ENCODE measurements at places on chromosomes 7 and 10. TPM values are rescaled to one million over a fixed set of nuclear protein-coding genes. Genes with fewer than 3 reads are reported as not detected.
A peak's percentile ranks its signal among the peaks of the same experiment; 100 is the strongest.

The FAM237B gene
- polyA plus RNA-seq: 0.02 TPM

- DNase-seq: no peak
Observed at GRCh38 chr7:117949232-117949631, 76.0 kb upstream of the CTTNBP2 start.

DNA sequence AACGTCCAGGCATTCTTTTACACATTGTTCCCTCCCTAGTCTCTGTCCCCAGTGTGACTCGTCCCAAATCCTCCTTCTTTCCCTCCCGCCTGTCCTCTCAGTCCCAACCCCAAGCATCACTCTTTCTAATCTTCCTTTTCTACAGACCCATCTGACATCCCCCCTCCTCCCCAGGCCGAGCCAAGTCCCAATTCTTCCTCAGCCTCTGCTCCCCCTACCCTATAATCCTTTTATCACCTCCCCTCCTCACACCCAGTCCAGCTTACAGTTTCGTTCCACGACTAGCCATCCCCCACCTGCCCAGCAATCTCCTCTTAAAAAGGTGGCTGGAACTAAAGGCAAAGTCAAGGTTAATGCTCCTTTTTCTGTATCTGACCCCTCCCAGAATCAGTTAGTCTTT is 95.1 kb downstream of the MACC1 start:
- no peak for DNase-seq

- no peak for DNase-seq
Observed at GRCh38 chr7:144787127-144787526, 48.7 kb downstream of the TPK1 start.

GRCh38 chr10:6563731-6564130 is 16.3 kb downstream of the PRKCQ start:
- DNase-seq: no peak

The NUTM2E gene
- 0.19 TPM for polyA plus RNA-seq

The ERVW-1 gene
- not detected for polyA plus RNA-seq

- no peak for DNase-seq
Observed at GRCh38 chr7:140542228-140542603, 62.9 kb upstream of the MKRN1 start.

The SLC18A3 gene
- polyA plus RNA-seq: 1.7 TPM

DNA sequence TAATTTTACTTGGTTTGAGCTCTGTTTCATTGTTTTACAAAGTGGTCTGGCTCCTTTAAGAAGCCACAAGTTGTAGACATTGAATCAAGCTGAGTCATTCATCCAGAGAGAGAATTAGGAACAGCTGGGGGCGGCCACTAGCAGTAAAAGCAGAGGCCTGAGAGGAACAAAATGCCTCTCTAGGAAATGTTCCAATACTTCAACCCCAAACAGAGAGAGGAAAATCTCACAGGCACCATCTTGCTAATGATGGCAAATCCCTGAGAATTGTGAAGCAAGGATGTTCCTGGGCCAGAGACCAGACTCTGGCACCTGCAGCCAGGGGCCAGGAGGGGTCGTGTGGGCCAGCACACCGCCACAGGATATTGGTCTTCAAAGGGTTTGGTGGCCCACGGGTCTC is 26.5 kb upstream of the TRIL start:
- peak; percentile 42 for DNase-seq

The TET1 gene
- 0.38 TPM for polyA plus RNA-seq

DNA sequence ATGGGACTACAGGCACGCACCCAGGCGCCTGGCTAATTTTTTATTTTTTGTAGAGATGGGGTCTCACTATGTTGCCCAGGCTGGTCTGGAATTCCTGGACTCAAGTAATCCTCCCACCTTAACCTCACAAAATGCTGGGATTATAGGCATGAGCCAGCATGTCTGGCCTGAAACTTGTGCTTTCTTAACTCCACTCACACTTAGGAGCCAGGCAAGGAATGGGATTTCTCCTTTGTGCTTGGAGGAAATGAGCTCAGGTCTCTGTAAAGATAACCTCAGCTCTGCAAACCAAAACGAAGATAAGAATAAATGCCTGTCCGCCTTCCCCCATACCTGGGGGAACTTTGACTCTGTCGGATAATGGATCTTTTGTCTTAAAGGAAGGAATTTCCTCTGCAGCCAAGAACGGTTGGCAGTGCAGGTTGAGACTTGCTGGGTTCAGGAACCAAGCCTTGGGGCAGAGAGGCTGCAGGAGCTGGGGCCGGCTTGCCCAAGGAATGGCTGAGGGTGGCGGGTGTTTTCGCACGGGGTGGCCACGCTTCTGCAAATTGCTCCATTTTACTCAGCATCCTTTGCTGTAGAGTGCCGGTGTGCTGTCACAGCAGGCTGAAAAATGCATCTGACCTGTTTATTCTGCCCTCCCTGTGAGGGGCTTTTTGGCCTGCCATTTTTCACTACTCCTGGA is 174.2 kb downstream of the KIAA1217 start:
- no peak for DNase-seq

GRCh38 chr10:53314876-53315275 is 542.3 kb upstream of the MBL2 start:
- no peak for DNase-seq

- no peak for DNase-seq
Observed at GRCh38 chr7:2528481-2529095, 9.0 kb downstream of the LFNG start.

GRCh38 chr7:135206941-135207391 is 4.4 kb downstream of the WDR91 start:
- DNase-seq: no peak

- DNase-seq: no peak
Observed at GRCh38 chr7:140600341-140600740, 40.3 kb downstream of the DENND2A start.

GRCh38 chr7:47256016-47256415 is 325.9 kb downstream of the TNS3 start:
- no peak for DNase-seq

- DNase-seq: no peak
Observed at GRCh38 chr7:117284692-117285091, 38.2 kb downstream of the WNT2 start.

DNA sequence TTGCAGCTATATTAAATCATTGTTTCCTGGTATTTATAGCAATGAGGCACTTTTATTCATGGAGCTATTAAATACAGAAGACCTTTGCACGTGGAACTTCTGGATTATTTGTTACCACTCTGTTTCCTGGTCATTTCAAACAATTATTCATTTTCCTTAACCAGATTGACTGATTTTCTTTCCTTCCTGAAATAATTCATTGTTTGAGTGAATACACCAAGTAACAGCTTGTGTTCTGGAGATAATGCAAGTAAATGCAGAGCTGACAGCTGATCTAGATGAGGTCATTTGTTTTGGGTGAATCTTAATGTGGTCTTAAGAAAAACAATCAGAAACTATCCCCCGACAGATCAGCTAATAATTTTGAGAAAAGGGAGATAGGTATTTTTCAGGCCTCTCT is 497.7 kb downstream of the KIF20B start:
- DNase-seq: no peak

The MALRD1 gene
- polyA plus RNA-seq: not detected

- DNase-seq: no peak
Observed at GRCh38 chr7:74604326-74605020, 53.0 kb upstream of the GTF2I start.

The ZNF467 gene
- polyA plus RNA-seq: 4.1 TPM

- DNase-seq: no peak
Observed at GRCh38 chr7:98193474-98194180, 17.6 kb upstream of the BHLHA15 start.

DNA sequence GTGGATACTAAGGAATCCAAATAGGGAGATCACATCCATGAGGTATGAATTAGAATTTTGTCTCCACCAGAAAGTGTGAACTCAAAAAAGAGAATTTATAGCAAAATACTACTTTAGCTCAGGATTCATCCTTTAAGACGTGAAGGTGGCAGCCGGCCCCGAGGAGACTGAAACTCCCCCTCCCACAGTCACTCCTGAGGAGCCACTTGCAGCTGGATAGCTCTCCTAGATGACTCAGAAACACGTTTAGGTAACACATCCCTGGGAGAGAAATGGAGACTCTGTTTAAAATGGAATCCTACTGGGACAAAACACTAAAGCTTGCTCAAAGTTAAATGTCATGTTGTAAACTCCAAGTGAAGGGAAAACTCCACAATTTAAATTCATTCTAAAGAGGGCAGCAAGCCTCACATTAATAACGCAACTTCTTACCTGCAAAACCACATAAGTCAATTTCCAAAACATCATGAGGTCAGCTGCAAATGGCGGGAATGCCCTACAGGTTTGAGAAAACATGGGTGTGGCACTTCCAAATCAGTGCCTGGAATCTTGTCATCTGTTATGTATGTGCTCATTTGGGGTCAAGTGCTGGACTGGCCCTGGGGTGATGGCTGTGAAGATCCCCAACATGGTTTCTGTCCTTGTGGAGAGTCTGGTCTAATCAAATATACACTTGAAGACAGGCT is 46.2 kb downstream of the ICA1 start:
- no peak for DNase-seq

DNA sequence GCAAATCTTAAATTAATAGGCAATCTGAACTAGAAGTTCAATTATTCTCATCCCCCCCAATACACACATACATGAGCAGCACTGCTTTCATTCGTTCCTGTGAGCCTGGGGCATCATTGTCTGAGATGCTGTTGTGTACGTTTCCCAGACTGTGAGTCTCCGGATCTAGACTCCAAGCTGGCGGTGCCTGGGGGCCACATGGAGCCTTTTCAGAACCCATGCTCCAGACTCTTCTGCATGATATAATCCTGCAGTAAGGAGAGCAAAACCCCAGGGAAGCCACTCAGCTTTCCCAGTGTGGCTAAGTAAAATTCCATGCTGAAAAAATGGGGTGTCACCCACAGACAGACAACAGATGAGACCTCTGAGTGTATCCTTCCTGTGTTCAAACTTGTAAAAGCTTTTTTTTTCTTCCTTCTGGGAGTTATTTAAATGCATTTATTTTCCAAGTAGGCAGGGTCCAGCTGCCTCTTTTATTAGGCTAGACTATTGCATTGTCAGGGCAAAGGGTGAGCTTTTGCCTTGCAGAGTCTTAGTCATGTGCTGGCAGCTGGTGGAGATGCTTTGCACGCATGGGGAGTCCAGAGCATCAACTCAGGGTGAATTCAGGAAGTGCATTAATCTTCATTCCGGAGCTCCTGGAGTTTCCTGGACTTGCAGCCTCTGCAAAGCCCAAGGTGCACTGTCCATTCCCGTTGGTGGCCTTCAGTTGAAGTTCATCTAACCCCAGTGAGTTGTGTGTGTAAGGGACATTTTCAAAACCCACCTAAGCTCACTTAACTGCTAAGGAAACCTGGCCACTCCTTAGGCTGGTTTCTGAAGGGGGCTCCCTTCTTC is 185.7 kb upstream of the ADO start:
- DNase-seq: no peak

DNA sequence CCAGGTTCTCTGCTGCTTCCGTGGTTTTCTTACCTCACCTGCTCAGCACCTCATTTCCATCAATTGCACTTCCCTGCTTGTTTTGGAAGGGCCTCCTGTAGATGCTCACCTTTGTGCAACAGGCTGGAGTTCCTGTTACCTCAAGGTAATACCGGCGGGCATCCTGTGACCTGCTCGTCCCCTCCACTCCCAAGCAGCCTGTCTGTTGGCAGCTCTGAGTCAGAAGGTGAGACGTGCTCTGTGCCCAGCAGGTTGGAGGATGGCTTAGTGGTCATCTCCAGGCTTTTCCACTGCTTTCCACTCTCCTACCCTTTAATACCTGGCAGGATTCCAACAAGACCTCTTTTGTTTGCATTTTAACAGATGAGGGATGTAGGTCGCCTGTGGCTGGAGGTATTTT is 86.0 kb downstream of the CAMK1D start:
- no peak for DNase-seq

GRCh38 chr7:115066050-115066449 is 144.2 kb downstream of the MDFIC start:
- DNase-seq: no peak

The ANK3 gene
- 13.9 TPM for polyA plus RNA-seq

DNA sequence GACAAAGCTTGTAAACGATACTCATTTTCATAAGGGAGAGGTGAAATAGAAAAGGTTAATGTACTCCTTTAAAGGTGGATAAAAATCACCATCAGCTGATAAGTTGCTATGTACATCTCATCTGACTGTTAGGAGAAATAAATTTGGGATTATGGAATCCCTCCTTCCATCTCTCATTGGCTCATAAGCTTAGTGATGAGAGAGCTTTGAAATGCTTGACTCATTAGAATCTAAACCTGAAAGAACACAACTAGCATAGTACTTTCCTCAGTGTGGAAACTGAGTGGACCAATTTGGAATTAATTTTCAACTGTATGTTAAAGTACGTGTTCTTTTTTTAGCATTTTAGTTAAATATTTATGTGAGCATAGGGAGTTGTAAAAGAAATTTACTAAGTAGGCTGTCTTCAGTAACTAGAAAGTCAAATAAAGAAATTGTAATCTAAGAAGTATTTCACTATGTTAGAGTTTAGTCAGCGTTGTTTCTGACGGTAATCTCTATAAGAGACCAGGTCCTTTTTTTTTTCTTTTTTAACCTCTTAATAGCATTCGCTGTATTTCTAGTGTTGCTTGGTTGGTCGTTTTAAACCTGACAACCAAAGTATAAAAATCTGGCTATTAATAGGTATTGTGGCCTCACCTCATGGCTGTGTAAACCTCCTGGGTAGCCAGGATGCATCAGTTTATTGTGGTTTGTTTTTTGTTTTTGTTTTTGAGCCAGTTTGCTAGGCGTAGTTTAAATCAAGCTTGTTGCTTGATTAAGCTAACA is 34.4 kb downstream of the FHIP2A start:
- no peak for DNase-seq

DNA sequence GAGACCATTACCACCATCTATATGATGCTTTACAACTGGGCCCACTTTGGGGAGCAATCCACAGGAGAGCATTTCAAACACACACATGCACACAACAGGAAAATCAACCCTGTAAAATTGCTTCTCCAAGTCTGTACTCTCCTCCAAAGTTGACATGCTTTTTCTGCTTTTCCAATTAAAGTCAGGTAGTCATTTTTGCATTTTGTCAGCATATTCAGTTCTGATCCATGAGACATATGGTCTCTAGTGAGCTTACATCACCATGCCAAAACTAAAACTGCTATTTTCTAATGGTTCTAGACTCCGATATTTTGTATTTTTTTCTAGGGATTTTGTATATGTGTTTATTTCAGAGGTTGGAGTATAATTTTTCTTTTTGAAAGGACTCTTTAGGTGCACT is 373.5 kb upstream of the LRRTM3 start:
- DNase-seq: no peak

The ZNF22 gene
- 10.2 TPM for polyA plus RNA-seq

The SPDYE16 gene
- polyA plus RNA-seq: 0.10 TPM

The TRRAP gene
- polyA plus RNA-seq: 24.9 TPM

The DNAAF5 gene
- polyA plus RNA-seq: 58.5 TPM

Measured in SK-N-SH (cell line).